ENCODE measurements at places on chromosomes 2 and 18. TPM values are rescaled to one million over a fixed set of nuclear protein-coding genes. Genes with fewer than 3 reads are reported as not detected.
A peak's percentile ranks its signal among the peaks of the same experiment; 100 is the strongest.

SLC19A3 gene
- total RNA-seq, result 5.9 TPM

GULP1 gene
- 139 TPM for total RNA-seq

RIT2 gene
- 2.5 TPM for total RNA-seq

HDHD2 gene
- 44.8 TPM for total RNA-seq

FAM117B gene
- 21.4 TPM for total RNA-seq

CACNB4 gene
- 4.1 TPM for total RNA-seq

DNAJB2 gene
- total RNA-seq, result 26.3 TPM

XIRP2 gene
- total RNA-seq, result 0.11 TPM

C18orf54 gene
- total RNA-seq, result 28.8 TPM

SNRNP200 gene
- total RNA-seq, result 190 TPM

LINC00305 gene
- not detected for total RNA-seq

TNFAIP6 gene
- total RNA-seq, result 2.0 TPM

- DNase-seq, result no peak
Observed at GRCh38 chr2:230227216-230227615, 1.7 kb downstream of the SP140 start.

DNA sequence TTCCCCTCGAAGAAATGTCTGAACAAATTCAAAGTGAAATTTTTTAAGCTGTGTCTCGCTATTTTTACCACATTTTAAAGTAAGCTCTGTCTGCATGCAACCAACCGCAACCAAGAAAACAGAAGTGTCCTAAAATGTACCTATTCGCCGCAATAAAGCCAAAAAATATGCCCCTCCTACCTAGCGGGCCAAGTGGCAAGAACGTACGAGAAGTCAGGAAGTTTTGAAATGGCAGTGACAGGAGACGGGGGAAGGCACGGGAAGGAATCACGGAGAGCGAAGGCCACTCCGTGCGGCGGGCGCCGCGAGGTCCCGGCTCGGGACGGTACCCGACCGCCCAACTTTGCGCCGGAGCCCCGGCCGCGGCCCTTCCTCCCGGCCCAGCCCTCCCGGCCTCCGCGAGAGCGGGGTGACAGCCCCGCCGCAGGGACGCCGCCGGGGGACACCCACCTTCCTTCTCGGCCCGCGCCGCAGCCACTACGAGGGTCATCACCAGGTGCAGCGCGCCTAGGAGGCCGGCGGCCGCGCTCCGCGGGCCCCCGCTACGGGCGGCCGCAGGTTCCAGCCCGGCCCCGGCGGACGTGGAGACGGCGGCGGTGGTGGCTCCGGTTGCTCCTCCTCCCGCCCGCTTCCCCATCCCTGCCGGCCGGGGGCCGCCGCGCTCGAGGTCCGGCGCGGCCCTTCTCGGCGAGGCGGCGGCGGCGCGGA lies 568 bp downstream of the TMEM131 start:
- peak; percentile 75 for DNase-seq

GRCh38 chr18:49846361-49846662 lies 33.0 kb upstream of the ACAA2 start:
- DNase-seq, result no peak

DNA sequence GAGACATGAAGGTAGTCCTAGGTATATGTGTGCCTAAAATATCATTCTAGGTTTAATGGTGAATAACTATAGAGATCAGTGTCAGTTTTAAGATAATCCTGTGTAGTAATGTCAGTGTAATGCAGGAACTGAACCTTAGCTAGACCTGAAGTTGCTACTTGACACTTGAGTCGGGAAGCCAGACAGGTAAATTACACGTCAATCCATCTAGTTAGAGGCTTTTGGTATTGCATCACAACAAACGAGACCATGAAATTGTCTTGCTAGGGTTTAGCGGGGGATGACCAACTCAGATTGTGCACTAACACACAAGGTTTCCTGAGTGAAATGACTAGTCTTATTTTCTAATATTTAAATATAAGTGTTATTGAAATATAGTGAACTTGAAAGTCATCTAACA lies 2.0 kb downstream of the YPEL5 start:
- DNase-seq, result no peak

- no peak for DNase-seq
Observed at GRCh38 chr18:58599106-58599505, 29.8 kb downstream of the ALPK2 start.

DNA sequence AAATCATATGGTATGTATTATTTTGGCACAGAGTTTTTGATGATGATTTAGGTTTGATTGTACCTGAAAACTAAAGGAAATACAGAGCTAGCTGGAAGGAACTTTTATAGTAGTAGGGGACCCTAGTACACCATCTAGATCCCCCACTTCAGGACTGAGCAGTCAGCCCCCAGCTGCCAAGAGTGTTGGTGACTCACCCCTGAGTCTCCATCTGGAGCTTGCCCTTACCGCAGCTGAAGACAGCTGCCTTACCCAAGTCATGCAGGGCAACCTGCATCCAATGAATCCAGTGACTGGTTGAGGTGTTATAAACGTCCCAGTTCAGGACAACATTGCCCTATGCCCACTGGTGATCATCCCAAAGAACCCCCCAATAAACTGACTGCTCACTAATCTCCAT lies 15.3 kb downstream of the PMS1 start:
- no peak for DNase-seq

- DNase-seq, result peak; percentile 44
Observed at GRCh38 chr18:5104246-5104645, 92.8 kb downstream of the AKAIN1 start.

- DNase-seq, result no peak
Observed at GRCh38 chr2:39469807-39470206, 32.7 kb upstream of the MAP4K3 start.

GRCh38 chr2:30933496-30933895 lies 126.2 kb upstream of the CAPN13 start:
- no peak for DNase-seq

GRCh38 chr2:44582363-44583008 lies 220.7 kb downstream of the CAMKMT start:
- DNase-seq, result no peak

DNA sequence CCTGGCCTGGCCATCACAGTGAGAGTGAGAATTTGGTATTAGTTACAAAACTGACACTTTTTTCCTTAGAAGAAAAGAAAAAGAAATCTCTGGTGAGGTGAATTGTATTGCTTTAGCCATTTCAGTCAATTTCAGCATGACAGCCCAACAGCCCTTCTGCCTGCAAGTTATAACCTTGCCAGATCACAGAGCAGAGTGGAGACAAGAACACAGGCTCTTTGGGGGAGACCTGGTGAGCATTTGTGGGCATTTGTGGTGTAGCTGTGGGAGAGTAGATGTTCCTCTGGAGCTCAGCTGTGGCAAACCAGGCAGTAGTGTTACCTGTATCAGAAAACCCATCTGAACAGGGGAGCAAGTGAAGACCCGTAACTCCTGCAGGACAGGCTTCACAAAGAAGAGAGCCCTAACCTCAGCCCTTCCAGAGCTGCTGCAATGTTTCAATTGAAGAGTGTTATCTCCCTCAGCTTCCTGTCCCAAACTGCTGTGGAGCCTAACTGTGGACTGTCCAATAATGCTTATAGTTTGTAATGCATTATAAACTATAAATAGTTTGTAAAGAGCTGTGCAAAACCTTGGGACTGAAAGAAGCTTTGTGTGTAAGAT lies 22.8 kb upstream of the DLX1 start:
- no peak for DNase-seq

DNA sequence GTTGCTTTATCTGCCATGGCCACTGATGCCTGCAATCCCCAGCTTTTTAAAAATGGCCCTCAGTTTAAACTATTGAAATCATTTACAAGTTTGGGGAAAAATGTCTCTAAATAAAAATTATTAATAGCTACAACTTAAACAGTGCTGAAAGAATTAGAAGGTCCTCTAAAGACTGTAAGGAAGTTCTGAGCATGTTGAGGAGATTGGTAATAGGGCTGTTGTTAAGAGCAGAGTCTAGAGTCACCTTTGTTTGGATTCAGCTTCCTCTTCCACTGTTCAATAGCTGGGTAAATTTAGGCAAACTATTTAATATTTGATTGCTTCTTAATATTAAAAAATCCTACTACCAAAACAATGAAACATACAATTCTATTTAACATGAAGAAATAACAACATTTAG lies 1127.1 kb upstream of the DDX18 start:
- DNase-seq, result no peak

GRCh38 chr2:101146535-101146934 lies 4.6 kb downstream of the TBC1D8 start:
- no peak for DNase-seq

GRCh38 chr2:11420190-11420589 lies 45.8 kb downstream of the E2F6 start:
- DNase-seq, result no peak

GRCh38 chr18:23058746-23059415 lies 76.4 kb upstream of the CABLES1 start:
- no peak for DNase-seq

- DNase-seq, result no peak
Observed at GRCh38 chr2:63053081-63053888, 2.7 kb downstream of the OTX1 start.

DNA sequence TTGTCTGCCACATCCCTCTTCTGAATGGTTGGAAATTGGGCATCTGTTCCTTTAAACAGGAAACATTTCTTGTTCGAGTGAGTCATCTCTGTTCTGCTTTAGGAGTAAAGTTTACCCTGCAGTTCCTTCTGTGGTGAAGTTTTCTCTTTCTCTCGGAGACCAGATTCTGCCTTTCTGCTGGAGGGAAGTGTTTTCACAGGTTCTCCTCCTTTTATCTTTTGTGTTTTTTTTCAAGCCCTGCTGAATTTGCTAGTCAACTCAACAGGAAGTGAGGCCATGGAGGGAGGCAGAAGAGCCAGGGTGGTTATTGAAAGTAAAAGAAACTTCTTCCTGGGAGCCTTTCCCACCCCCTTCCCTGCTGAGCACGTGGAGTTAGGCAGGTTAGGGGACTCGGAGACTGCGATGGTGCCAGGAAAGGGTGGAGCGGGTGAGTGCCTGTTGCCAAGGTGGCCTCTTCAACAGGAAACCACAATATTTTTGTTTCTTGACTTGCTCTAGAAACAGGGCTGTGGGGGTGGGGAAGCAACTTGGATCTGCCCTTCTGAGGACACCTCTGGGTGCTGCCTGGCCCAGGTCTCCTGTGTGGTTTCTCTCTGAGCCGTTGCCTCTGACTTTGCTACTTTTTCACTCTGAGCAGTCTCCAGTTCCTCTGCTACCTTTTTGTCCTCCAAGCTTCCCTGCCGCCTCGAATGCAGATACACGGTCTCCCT lies 2.2 kb upstream of the CASP8 start:
- DNase-seq, result no peak

DNA sequence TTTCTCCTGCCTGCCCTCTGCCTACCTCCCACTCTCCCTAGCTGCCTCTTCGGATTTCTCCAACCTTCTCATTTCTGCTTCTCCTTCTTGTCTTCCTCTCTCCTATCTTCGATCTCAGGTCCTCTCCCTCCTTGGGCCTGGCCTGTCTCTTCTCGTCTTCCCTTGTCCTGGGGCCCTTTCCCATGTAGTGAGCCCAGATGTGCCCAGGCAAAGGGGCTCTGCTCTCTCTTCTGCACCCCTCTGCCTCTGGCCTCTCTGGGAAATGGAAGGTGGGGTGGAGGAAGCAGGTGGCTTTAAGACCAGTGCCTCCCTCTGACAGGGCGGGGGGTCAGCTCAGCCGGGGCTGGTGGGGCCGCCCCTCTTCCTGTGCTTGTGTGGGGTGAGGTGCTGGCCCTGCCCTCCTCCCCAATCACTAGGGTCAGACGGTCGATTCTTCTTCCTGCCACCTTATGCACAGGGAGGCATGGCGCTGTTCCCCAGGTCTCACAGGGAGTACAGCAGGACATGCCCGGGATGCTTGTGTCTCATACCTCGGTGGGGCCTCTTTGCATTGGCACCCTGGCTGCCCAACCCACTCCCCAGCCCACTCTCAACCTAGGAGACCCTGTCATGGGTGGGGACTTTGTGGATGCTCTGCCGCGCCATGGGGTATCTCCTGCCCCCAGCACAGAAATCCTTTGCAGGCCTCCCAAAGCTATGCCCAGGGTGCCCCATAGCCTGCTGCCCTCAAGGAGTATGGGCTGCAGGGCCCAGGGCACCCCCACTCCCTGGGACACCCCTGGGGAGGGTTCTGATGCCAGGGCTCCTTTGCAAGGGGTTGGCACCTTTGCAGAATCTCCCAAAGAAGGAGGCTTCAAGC lies 213.8 kb upstream of the HAAO start:
- no peak for DNase-seq

DNA sequence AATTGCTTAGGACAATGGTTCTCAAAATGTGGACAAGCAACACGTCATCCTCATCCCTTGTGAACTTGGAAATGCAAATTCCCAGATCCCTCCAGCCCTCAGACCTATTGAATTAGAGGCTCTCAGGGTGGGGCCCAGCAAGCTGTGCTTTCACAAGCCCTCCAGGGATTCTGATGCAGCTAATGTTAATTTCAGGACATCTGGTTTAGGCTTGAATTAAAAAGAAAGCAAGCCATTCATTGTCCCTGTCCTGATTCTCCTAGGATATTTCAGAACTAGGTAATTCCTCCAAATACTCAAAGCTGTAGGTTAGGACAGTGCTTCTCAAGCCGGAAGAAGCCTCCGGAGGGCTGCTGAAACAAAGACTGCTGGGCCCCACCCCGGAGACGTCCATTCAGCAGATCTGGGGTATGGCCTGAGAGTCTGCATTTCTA lies 26.0 kb upstream of the GLI2 start:
- DNase-seq, result peak; percentile 77

- no peak for DNase-seq
Observed at GRCh38 chr2:237819231-237819630, 20.7 kb downstream of the RBM44 start.

DNA sequence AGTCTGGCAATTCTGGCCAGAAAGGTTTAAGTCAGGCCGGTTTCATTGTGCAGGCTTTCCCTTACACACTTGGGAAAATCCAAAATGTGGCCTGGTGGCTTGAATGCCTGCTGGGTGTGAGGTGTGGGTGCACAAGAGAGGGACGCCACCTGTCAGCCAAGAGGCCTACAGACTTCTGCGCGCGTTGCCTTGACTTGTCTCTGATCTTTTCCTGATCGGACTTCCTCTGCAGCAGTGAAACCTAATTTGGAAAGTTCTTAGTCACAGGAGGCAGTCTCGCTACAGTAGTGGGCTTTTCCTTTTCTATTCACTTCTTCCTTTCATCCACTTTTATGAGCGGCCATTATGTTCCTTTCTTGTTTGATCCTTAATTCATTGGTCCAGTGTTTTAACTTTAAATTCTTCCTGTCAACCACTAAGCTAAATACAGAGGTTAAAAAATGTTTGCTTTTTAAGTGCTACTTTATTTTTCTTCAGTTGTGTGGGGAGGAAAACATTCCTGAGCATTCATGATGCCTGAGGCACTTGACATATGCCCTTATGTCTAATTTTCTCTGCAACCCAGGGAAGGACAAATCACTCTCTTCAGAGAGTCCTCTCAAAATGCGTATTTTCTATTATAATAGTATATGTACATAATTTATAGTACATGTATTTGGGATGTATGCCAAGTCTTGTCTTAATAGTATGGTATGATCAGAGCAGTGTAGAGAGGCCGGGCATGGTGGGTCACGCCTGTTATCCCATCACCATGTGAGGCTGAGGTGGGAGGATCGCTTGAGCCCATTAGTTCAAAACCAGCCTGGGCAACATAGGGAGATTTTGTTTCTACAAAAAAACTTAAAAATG lies 128.9 kb downstream of the WDSUB1 start:
- DNase-seq, result no peak

GRCh38 chr2:239666053-239666854 lies 265.4 kb upstream of the HDAC4 start:
- no peak for DNase-seq

- DNase-seq, result peak; percentile 63
Observed at GRCh38 chr18:23133860-23134779, 1.2 kb upstream of the CABLES1 start.

All from H1 (cell line).